Stimulated activated CD4-positive, alpha-beta T cell treated with anti-CD3 and anti-CD28 coated beads, Interleukin-15, amount 100 ng/mL, for 1 hour (primary cell): ENCODE measurements at places on chromosomes 1 and 21.

DNA sequence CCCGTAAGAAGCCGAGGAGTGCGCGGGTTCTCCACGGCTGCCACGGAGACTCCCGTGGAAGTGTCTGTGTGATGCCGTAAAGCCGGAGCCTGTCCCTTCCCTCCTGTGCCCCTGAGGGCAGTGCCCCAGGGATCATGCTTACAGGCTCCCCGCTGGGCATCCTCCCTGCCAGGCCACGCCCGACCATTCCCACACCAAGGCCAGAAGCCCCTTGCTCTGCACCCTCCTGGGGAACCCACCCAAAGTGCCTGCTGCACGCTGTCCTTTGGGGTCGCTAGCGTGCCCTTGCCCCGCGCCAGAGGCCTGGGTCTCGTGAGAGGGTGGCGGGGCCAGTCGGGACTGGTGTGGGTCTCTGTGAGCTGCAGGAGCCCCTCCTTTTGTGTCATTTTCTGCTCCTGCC, 228.5 kb upstream of the C1orf174 start:
- DNase-seq: no peak

DNA sequence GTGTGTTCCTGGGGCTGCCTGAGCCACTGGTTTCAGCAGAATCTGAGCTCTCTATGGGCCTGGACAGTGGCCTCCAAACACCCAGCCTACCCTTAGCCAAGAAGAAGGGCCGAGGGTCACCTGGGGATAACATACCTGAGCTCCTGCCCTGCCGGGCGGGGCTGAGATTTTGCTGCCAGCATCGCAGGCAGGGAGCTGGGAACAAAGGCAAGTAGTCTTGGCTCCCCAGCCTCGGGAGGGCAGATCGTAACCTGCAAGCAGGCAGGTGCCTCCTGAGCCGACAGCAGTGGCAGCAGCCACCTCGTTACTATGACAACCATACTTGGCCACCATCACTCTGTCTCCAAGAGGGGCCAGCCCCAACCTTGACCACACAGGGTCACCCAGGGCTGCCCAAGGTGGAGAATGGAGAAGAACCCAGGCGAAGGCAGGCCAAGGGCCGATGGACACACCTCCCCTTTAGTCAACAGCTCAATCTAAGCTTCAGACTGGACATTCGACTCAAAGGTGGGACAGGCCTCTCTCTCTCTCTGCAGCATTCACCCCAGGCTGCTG, 54.6 kb downstream of the TOMM20 start:
- DNase-seq: no peak

GRCh38 chr1:7274256-7274655, 489.0 kb downstream of the CAMTA1 start:
- DNase-seq: no peak

DNA sequence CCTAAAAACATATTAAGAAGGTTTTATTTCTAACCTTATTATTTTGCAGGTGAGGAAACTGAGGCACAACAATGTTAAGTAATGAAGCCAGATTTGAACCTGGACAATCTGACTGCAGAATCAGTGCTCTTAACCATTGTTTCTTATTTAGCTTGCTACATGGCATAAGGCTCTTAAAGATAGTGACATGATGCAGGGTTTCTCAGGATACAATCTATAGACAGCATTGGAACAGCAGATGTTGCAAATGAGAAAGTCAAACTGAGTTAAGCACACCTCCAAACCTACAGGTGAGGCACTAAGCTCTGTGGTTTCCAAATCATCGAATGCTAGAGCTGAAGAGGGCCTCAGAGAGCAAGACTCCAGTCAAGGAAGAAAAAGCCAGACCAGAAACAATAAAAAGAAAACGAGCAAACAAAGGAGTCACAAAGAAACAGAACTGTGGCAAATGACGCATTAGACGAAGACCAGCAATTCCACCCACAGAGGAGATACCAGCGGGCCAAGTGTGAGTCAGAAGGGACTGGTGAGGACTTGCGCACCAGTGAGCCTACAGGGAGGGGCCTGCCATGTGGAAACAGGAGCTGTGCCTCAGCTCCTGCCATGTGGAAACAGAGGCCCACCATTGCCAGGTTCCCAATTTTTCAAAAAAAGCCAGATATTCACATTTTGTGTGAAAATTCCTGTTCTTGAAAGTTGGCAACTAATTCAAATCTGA, 14.4 kb downstream of the CD58 start:
- DNase-seq: peak; percentile 42

DNA sequence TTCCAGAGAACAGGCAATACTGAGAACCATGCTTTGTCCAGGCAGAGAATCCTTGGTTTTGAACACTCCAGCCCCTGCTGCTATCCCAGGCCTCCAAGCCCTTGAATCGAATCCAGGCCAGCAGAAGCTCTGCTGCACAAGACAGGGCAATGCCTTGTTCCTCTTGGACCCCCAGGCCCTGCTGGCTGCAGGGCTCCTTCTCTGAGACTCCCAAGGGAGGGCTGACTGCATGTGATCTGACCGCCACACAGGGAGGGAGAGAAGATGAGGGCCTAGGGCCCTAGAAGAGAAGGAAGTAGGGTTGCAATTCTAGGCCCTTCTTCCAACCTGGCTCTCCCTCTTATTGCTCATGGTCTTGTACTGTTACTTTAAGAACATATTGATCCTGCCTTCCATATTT, 160.6 kb upstream of the EDN2 start:
- no peak for DNase-seq

- DNase-seq: no peak
Measured at GRCh38 chr1:234849832-234850231, 239.9 kb upstream of the IRF2BP2 start.

DNA sequence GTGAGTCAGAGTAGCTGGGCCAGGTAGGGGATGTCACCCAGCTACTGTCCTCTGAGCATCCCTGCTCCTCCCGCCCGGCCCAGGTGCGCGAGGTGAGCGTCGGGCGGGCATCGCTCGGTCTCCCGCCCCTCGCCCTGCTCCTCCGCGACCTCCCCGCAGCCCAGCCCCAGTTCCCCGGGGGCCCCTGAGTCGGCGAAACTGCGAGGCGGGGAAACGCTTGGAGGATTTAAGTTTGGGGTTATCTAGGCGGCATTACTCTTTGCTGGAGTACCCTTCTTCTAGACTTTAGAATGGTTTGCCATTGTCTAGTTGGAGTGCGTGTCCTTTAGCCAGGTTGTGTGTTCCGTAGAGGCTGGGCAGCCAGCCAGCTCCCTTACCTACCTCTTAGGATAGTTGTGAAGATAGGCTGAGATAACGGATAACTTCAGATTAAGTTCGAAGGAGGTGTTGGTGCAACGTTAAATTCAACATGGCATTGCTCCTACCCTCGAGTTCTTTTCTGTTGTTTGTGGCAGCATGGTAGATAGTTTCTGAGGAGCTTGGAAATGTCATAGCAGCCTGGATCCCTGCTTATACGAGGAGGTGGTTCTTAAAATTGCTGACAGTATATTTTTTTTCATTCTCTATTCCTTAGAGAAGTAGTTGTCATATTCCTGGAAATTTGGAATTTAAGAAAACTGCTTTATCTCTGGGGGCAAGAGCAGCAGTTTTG, 697 bp downstream of the AGO3 start:
- no peak for DNase-seq

- DNase-seq: no peak
Measured at GRCh38 chr1:165397944-165398343, 41.4 kb upstream of the LMX1A start.

GRCh38 chr1:90133133-90133532, 138.2 kb downstream of the ZNF326 start:
- DNase-seq: no peak

DNA sequence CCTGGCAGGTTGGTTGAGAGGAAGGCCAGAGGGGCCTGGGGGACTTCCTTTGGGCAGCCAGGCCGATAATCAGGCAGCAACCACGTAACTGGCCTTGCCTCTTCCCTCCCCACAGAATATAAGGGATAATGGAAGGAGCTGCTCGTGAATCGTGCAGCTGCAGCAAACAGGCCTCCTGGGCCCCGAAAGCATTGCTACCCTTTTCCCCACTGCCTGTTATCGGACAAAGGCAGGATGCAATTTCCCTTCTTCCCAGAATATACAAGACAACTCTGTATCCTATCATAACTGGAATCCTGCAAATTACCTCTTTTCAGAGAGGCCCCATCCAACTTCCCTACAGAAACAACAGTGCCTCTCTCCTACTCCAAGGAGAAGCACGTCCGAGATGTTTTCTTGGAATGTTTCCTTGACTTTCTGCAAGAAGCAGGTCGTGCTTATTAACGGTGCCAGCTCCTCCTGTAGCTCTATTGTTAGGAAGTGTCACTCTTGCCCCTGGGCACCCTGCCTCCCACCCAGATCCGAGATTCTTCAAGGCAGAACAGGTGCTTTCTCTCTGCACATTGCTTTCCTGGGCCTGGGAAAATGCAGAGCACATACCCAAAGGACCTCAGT, 106.0 kb upstream of the TIAM1 start:
- DNase-seq: no peak

- DNase-seq: no peak
Measured at GRCh38 chr1:73662526-73662925, 535.5 kb downstream of the LRRIQ3 start.

GRCh38 chr1:192835116-192835515, 26.3 kb downstream of the RGS2 start:
- DNase-seq: no peak

DNA sequence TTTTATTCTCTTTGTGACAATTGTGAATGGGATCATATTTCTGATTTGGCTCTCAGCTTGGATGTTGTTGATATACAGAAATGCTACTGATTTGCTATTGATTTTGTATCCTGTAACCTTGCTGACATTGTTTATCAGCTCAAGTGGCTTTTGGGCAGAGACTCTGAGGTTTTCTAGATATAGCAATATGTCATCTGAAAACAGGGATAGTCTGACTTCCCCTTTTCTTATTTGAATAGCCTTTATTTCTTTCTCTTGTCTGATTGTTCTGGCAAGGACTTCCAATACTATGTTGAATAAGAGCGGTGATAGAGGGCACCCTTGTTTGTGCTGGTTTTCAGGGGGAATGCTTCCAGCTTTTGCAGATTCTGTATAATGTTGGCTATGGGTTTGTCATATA, 150.8 kb downstream of the FASLG start:
- no peak for DNase-seq

GRCh38 chr1:223482766-223483165, 89.6 kb downstream of the CCDC185 start:
- DNase-seq: no peak

DNA sequence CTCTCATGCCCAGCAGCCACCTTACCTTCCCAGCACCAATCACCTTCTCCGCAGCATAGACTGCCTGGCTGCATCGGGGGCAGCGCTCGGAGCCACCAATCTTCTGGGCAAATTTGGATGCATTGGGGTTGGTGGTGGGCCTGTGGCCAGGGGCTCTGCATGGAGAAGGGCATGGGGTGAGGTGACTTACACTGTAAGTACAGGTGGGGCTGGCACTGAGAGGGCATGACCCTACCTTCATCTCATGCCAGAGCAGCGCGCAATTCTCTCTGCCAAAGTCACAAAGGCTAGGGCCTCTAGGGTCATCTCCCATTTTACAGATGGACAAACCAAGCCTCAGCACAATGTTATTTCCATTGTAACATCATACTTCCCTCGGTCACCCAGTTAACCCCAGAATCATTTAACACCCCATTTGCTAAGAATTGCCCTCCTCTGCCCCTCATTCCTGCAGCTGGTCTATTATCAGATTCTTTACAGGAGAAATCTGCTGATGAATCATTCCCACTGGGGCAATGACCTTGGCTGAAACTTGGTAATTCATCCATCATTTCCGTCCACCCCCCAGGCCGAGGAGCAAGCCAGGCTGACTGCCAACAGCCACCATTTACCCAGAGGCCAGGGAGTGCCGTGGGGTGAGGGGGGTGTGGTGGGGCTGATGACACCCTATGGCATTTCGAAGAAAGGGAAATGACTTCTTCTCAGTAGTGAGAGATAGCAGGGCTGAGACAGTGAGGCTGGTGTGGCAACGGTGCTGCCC, 17.9 kb downstream of the CSRP1 start:
- no peak for DNase-seq

DNA sequence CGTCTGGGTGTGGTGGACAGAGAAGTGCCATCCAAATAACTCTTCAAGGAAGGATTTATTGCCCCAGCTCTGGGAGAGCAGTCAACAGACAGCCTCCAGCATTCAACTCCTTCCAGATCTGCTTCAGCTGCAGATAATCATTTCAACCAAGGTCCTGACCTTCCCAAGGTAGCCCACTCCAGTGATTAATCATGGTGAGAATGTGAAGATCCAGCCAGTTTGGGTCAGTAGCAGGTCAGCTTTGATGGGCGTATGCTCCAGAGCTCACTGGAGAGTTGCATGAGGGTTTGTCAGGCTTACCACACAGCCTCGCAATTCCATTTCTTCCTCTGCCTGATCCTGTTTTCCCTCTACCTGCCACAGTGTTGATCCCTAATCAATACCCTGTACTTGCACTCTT, 214.5 kb upstream of the ZRANB2 start:
- DNase-seq: no peak

DNA sequence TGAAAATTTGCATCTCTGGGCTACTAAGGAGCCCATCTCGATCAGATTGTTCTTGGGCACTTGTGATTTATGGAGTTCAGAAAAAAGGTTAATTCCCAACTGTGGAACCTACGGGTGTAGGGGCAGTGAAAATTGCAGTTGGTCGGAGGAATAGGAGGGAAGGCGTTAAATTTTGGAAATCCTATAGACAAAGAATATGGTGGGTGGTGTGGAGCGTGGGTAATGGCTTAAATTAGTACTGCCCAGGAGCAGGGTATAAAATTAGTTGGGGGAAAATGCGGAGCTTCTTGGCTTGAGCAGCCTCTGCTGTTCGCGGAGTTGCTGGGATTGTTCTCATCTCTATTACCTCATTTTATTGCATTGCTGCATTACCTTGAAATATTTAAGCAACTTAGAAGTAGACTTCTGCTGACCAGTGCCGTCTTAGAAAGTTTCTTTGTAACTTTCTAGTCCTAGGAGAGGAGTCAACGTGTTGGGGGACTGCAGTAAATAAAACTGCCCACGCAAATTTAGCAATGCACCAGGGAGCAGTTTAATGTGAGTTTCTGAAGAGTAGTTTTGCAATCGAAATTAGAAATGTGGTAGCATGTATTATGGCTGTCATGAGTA, 514 bp downstream of the S1PR1 start:
- DNase-seq: no peak

- no peak for DNase-seq
Measured at GRCh38 chr1:233885196-233885920, 19.1 kb upstream of the SLC35F3 start.

GRCh38 chr1:175191659-175192058, 917 bp downstream of the KIAA0040 start:
- DNase-seq: no peak

GRCh38 chr1:204507317-204508105, 8.7 kb upstream of the MDM4 start:
- no peak for DNase-seq

DNA sequence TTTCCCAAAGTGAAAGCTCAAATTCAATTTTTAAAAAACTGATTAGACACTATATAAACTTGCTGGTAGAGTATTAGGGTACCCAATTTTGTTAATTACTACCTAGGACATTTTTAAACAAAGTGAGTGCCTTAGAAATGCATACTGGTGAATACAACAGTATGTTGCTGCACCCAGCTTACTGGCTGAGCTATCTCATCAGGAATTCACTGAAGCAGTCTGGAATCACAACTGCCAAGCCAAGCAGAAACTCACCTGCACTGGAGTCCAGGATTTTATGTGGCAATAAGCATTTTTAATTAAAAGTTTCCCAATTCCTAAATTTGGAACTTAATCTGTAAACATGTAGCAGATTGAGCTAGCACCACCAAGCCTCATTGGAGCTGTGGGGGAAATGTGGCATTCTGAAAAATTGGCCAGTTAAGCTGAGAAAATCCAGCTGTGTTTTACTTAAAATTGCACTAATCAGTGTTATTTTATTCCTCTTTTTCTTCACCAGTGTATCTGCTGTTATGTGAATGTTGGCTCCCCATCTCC, 61.8 kb downstream of the CLEC20A start:
- no peak for DNase-seq

GRCh38 chr21:20086508-20086907, 911.7 kb upstream of the NCAM2 start:
- DNase-seq: no peak

GRCh38 chr1:201527879-201528278, 11.0 kb upstream of the NAV1 start:
- DNase-seq: no peak
